Anterior cingulate cortex (tissue), 58 donors: ENCODE measurements at places on chromosomes 12 and 14.
A peak's percentile ranks its signal among the peaks of the same experiment; 100 is the strongest.

GRCh38 chr12:79614730-79615129, 76.0 kb downstream of the PAWR start:
- no peak for DNase-seq

DNA sequence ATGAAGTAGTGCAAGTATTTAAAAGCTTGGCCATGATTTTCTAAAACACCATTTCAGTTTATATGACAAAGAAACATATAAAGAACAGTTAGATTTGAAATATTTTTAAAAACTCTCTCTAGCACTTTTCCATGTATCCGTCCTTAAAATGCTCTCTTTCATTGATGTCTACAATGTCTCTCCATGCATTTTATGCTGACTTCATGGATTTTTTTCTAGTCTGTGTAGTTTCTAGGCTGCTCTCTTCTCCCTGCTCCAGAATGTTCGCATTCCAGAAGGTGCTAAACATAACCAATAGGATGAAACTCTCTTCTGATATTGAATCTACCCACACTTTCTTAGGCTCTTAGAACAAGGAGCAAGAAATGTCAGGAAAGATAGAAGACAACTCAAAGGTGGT, 124.8 kb downstream of the PLCZ1 start:
- DNase-seq, result no peak

DNA sequence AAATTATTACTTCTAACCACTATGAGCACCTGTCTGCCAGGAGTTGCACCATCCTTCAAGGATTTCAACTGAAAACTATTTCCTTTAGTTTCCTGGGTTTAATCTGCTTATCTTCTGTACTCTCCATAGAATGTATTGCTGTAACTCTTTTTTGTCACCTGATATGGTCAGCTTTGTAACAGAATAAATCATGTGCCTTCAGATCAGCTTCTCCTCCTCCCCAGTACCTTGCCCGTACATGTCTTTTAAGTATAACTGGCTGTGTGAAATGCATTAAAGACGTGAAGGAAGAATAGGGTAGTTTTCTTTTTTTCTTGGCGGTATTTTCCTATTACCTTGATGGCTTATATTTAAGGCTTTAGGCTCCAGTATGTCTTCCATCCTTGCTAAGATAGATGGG, 200.3 kb upstream of the NAV3 start:
- DNase-seq, result no peak

DNA sequence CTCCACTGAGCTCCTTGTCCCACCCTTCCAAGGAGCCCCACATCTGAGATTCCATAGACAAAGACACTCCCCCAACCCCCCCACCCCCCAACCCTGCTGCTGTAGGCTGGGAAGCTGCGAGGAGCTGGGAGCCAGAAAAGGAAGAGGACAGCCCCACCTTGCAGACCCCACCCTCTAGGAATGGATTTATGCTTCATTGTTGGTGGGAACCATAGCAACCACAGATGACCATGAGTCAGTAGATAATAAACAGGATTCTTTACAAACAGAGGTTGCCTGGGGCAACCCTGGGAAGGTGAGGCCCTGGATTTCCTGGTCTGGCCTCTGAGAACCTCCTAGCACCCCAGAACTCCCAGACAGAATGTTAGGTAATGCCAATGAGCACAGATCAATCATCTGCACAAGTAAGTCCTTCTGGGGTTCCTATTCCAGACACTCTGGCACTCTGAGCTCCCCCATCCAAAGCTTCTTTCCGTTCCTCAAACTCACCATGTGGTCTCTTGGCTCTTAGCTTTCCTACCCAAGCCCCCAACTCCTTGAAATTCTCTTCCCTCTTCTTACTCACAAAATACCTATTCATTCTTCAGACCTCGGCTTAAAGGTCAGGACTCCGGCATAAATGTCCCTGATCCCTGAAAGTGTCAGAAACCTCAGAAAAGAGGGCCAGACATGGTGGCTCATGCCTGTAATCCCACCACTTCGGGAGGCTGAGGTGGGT, 15.2 kb upstream of the PLEKHG6 start:
- DNase-seq, result no peak

GRCh38 chr12:41983394-41983793, 161.3 kb downstream of the GXYLT1 start:
- no peak for DNase-seq

- no peak for DNase-seq
These were observed 41.3 kb upstream of the OR6J1 start for GRCh38 chr14:22685467-22685866.

GRCh38 chr12:119366007-119366406, 31.5 kb downstream of the CCDC60 start:
- no peak for DNase-seq

GRCh38 chr12:107549651-107550480, 135.7 kb upstream of the PWP1 start:
- DNase-seq, result no peak

GRCh38 chr12:101076921-101077320, 133.1 kb downstream of the SLC5A8 start:
- no peak for DNase-seq

GRCh38 chr12:52728374-52728773, 25.1 kb upstream of the KRT77 start:
- no peak for DNase-seq

DNA sequence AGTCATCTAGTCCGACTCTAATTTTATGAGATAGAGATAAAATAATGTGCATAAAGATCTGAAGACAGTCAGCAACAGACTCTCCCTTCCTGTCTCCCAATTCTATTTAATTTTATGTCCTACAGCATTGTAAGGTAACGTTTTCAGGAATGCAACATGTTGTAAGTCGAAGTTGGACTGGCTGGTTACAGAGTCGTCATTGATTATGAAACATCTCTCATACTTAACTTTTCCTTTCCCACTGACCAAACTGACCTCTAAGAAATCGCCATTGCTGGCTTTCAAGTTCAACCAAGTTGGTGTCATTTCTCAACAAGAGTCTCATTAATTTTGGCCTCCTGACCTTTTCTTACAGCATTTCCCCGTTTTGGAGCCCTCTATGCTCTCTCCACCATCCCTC, 4.9 kb upstream of the RIC8B start:
- DNase-seq, result no peak

GRCh38 chr14:71693381-71693780, 238.8 kb upstream of the RGS6 start:
- DNase-seq, result no peak

- no peak for DNase-seq
These were observed 118.9 kb upstream of the PTPRB start for GRCh38 chr12:70756118-70756517.

GRCh38 chr12:38892087-38892786, 13.2 kb downstream of the CPNE8 start:
- no peak for DNase-seq

DNA sequence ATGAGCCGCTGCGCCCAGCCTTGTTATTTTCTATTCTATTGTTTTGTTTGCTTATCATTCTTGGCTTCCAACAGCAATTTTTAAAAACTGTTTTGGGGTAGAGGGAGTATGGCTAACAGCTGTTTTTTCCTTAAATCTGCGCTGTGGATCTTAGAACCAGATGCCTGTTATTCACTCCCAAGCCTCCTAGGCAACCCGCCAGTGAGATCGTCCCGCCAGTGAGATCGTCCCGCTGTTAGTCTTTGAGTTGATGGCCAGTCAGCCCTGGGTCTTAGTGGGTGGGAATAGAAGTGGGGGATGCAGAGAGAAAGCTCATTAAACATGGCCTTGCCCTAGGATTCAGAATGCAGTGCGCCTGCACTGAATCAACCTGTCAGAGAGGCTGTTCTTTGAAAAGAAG, 67.3 kb upstream of the BICD1 start:
- DNase-seq, result no peak

- DNase-seq, result no peak
These were observed 17.6 kb downstream of the BATF start for GRCh38 chr14:75539561-75540478.

- DNase-seq, result no peak
These were observed 65.3 kb downstream of the IPO8 start for GRCh38 chr12:30630076-30630978.

- no peak for DNase-seq
These were observed 57.9 kb upstream of the GPR68 start for GRCh38 chr14:91302391-91302790.

GRCh38 chr14:104322531-104323366, 184.4 kb downstream of the KIF26A start:
- no peak for DNase-seq

DNA sequence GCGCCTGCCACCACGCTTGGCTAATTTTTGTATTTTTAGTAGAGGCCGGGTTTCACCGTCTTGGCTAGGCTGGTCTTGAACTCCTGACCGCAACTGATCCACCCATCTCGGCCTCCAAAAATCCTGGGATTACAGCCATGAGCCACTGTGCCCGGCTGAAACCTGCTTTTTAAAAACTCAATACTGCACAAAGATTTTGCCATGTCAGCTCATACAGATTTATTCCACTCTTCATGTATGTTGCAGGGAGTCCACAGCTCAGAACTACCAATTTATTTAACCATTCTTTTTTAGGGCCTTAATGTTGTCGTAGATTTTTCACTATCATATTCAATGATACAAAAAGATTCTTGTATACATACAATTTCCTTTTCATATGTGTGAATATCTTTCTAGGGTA, 20.0 kb downstream of the ZCCHC8 start:
- no peak for DNase-seq

- no peak for DNase-seq
These were observed 284.8 kb downstream of the FBXL14 start for GRCh38 chr12:1309613-1310012.

DNA sequence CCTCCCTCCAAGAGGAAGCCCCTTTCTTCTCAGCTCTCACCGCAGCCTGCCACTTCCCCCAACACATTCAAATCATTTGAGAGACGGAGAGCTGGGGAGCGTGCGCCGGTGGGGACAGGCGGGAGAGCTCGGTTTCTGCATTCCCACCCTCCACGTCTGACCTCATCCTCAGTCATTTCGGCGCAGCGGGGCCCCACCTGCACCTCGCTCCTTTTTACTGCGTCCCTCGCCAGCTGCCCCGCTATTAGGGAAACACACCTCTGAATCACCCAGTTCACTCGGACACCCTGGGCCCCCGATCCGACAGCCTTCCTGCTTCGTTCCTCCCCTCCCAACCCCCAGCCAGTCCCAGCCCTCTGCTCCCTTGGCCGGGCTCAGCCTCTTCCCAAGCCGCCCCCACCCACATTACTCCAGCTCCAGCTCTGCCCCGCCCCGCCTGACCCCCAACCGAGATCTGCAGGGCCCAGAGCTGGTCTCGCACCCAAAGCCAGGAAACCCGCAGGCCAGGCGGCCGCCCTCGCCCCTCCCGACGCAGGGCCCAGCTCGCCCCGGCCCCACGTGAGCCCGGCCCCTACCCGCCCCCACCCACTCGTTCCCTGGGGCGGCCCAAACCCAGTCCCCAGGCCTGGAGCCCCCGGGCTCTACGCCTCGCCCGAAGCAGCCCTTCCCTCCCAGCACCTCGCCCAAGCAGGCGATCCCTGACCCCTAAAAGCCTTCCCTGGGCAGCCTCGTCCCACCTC, 783 bp downstream of the CORO1C start:
- peak; percentile 35 for DNase-seq

DNA sequence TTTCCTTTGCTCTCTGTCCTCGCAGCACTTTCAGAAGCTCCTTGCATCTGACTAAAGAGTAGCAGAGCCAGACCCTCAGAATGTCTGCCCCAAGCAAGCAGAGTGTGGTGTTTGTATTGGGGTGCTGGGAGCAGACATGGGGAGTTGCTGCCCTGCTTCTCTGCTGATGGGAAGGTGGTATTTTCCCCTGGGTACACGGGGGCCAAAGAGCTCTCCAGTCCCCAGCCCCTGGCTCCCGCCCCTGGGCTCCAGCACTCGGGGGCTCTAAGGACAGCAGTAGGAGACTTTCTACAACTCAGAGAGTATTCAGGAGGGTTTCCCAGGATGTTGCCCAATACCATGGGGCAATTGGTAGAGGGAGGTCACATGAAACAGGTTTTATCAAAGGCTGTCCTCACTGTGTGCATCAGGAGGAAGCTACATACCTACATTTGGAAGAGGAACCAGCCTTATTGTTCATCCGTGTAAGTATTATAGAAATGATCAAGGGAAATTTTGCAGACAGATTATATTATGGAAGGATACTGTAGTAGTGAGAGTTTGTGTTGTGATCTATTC, 50.3 kb downstream of the DAD1 start:
- DNase-seq, result no peak

DNA sequence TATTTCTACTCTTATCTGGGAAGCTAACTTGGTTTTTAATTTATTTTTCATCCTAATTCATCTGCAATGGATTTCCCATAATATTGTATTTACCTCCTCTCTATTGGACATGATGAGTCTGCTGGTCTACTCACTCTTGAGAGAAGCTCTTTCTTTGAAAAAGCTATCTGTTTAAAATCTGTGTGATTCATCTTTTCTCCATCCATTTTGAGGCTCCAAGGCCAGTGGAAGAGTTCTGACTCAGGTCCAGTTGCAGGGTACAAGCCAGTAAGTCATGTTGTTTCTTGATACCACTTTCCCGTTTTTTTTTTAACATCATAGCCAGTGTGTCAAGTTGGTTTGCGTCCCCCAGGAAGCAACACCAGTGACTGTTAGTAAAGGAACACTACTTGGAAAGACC, 160.3 kb upstream of the BMP4 start:
- DNase-seq, result no peak

GRCh38 chr12:29769162-29769858, 14.4 kb downstream of the TMTC1 start:
- no peak for DNase-seq

- DNase-seq, result no peak
These were observed 134.3 kb downstream of the PLXNC1 start for GRCh38 chr12:94282675-94283074.

DNA sequence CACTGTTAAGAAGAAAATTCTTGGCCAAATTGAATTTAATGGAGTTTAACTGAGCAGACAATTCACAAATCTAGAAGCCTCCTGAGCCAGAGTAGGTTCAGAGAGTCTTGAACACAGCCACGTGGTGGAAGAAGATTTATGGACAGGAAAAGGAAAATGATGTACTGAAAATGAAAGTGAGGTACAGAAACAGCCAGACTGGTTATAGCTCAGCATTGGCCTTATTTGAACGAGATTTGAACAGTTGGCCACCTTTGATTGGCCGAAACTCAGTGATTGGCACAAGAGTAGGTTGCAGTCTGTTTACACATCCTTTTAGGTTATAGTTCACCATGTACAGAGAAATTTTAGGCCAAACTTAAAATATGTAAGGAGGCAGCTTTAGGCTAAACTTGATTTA, 9.9 kb downstream of the OAS2 start:
- DNase-seq, result no peak

GRCh38 chr12:2596441-2596840, 198.3 kb upstream of the FKBP4 start:
- no peak for DNase-seq

GRCh38 chr12:53493610-53494391, 5.5 kb downstream of the MAP3K12 start:
- no peak for DNase-seq
